Stimulated activated CD8-positive, alpha-beta memory T cell treated with anti-CD3 and anti-CD28 coated beads, Interleukin-15, amount 100 ng/mL, for 24 hours (primary cell): ENCODE measurements at places on chromosomes 7 and 10.

DNA sequence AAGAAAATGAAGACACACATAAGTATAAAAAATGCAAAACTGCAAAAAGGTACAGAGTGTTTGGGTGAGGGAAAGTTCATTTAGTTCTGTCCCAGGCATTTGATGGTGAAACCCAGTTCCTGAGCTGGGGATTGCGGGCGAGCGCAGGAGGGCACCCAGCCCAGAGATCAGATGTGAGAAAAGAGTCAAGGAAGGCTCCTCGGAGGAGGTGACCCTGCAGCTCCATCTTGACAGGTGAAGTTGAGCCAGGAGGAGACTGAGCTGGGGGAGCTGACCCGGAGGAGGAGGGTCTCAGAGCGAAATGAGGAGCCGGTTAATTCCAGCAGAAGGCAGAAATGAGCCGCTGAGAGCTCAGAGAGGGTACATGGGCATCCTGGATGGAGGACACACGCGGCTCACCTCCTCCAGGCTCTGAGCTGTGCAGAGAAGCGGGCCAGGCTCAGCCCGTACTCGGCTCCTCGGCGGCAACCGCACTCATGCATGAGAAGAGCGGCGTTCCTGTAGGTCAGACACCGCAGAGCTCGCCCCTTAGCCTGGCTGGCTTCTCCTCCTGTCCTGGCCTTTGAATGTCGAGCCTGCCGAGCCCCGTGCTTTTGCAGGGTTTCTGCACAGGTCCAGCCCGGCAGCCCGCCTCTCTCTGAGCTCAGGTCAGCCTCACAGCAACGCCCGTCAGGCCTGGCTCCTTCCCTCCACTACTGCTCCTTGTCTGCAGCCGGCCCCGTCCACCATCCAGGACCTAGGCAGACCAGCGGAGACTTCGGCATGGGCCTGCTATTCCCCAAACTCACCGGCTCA lies 9.5 kb upstream of the RAMP3 start:
- DNase-seq: no peak

- no peak for DNase-seq
These were observed 606.2 kb downstream of the PCDH15 start for GRCh38 chr10:54194806-54195205.

GRCh38 chr10:100969187-100970075 lies at the start of gene SEMA4G:
TSS of gene SEMA4G (plus strand) at chr10:100969504. CDS start at chr10:100972913, 3,409 bp downstream.
- no peak for DNase-seq

GRCh38 chr7:71868797-71869196 lies 543.3 kb downstream of the CALN1 start:
- DNase-seq: no peak

- DNase-seq: no peak
These were observed 143.4 kb upstream of the EGR2 start for GRCh38 chr10:62959553-62959952.

DNA sequence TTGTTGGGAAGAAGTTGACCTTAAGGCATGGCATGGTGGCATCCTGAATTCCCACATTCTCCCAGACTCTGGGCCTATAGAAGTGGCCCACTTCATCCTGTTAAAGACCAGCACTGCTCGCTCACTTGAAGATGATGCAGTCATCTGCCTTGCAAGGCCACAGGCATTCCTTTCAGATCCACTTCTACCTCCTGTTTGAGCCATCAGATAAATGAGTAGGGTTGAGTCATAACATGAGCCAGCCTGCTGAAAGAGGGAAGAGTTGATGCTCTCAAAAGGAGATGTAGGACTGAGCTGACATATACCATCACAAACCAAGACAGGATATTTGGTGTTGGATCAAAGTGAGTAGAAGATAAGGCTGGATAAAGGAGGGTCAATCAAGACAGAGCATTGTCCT lies 1.5 kb upstream of the EBLN1 start:
- no peak for DNase-seq

DNA sequence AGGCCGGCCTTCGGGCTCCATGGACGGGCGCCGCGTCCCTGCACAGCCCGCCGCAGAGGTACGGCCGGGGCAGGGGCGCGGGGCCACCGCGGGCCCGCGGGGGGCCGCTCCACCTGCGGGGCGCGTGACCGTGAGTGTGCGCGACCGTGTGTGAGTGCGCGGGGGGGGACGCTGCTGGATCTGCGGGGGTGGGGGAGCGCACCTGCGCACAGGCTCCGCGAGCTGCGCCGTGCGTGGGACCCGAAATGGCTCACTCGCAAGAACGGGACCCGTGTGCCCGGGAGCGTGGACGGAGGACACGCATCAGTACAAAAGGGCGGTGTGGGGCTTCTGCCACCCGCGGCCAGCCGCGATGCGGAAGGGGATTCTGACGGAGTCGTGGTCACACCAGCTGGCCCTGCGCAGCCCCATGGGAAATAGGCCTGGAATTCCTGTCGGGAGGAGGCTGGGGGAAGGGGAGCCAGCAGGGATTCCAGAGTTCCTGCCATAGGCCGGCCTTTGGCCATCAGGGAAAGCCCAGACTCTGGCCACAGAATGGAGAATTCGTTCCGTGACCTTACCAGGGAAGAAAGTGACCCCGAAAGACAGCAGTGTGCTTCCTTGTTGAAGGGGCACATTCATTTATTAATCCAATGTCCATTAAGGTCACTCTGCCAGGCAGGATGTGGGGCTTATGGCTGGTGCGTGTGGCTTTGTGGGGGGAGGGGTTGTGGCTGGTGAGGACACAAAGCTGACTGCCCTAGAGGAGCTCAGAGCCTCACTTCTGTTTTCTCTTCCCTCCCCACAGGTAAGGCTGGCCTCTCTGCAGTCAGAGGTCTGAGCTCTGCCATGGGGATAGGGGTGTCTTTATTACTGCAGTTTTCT lies 494 bp downstream of the REPIN1 start:
- peak; percentile 22 for DNase-seq

DNA sequence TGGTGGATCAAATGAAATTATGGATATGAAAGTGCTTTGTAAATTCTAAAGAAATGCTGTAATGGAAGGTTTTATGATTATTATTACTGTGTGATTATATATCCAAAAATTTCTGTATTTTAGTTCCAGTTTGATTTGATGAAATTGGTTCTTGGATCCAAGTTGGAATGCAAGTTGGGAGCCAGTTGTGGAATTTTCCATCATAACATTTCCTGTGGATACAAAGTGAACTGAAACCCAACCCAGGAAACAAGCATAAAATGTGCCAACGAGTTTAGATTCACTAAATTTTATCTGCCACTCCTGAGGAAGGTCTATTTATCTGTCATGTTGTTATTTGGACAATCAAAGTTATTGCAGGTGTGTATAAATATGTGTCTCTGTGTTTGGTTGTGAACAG lies 131.4 kb upstream of the MDFIC start:
- no peak for DNase-seq

DNA sequence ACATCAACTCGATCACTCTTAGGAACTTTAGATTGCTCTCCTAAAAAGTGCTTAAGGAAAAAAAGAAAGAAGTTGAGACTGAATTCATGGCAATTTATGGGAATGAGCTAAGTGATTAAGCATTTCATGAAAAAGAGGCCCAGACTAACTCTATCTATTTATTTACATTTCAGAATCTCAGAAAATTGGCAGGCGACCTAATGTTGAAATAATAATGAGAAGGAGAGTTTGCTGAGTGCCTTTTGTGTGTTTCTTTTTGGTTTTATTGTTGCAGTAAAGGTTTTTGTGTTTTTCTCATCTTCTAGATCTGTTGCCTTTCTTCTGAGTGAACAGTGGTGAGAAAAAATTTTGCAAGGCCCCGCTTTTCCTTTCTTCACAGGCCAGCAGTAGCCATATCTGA lies 3.8 kb downstream of the GRK5 start:
- DNase-seq: no peak

- DNase-seq: no peak
These were observed 364.8 kb upstream of the SORCS1 start for GRCh38 chr10:107529350-107529749.

DNA sequence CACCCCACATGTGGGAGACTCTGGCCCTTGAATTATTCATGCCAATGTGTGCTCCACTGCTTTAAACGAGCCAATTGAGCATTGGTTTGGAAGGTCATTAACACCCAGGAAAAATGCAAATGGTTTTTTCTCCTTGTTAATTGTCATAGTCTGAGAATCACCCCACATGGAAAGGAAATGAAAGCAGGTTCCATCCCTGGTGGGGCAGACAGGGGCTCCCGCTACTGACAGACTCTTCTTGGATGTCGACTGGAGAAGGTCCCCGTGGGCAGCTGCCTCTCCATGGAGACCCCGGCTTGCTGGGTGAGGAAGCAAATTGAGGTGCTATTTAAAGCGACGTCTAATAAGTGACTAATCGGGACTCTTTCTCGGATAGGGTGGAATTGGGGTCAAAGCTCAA lies 32.0 kb upstream of the EN2 start:
- no peak for DNase-seq

GRCh38 chr10:929960-930624 lies 1.4 kb downstream of the LARP4B start:
- DNase-seq: no peak

GRCh38 chr7:151813445-151813844 lies 63.5 kb downstream of the PRKAG2 start:
- no peak for DNase-seq

GRCh38 chr10:30371954-30372353 lies 22.9 kb upstream of the MTPAP start:
- DNase-seq: no peak
